ENCODE measurements at places on chromosomes 2 and 18.

- no peak for DNase-seq
These were observed 6.0 kb downstream of the TTC31 start for GRCh38 chr2:74488643-74489481.

DNA sequence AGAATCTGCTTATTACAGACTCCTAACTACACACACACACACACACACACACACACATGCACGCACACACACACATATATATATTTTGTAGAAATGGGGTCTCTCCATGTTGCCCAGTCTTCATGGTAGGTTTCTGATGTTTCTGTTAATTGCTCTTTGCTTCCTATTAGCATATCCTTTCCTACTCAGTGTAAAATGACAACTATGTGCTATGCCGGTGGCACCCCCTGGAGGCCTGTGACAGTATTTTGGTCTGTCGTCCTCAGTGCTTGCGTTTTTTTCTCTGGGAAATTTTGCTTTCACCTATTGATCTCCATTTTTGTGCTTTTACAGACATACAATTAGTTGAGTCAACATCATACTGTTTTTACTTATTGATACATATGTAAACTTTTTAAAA, 322.1 kb downstream of the LRRTM1 start:
- DNase-seq = no peak

DNA sequence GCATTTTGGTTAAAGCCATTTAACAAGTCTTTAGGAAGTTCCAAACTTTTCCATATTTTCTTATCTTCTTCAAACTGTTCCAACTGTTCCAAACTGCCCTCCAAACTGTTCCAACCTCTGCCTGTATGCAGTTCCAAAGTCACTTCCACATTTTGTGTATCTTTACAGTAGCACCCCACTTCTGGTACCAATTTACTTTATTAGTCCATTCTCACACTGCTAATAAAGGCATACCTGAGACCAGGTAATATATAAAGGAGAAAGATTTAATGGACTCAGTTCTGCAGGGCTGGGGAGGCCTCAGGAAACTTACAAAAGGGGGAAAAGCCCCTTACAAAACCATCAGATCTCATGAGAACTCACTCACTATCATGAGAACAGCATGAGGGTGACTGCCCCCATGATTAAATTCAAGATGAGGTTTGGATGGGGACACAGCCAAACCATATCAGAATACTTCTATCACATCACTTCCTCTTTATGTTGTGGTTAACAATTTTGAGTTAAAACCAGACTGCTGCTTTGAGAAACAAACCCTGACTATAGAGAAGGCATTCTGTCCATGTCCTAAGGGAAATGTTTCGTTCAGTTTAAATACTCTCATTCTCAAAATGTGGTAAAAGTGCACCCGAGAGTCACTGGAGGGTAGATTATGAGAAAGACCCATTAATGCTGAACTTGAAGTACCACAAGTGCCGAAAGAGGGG, 11.0 kb downstream of the IL18R1 start:
- peak; percentile 8 for DNase-seq

GRCh38 chr2:186319105-186319504, 167.0 kb upstream of the ZC3H15 start:
- no peak for DNase-seq

DNA sequence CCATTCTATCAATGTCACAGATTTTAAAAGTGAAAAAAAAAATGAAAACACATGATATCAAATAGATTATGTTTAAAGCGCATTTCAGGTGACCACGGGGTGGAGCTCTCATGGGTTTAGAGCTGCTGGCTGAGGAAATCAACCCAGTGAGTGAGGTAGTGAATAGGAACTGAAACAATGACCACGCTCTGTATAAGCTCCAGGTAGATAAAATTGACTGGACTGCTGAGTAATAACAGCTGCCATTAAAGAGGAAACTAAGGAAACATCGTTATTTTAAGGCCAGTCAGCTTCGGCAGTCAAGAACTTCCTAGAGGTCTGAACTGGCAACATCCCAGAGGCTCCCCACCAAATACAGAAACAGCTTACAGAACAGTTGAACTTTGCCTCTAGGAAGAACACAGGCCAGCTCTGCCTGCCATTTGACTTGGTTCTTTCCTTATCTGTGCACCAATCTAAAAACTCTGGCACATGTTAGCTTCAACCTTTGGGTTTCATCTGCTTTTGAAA, 185.9 kb downstream of the PDE1A start:
- peak; percentile 49 for DNase-seq

- DNase-seq = no peak
These were observed 672.1 kb upstream of the FANCL start for GRCh38 chr2:58913082-58913726.

DNA sequence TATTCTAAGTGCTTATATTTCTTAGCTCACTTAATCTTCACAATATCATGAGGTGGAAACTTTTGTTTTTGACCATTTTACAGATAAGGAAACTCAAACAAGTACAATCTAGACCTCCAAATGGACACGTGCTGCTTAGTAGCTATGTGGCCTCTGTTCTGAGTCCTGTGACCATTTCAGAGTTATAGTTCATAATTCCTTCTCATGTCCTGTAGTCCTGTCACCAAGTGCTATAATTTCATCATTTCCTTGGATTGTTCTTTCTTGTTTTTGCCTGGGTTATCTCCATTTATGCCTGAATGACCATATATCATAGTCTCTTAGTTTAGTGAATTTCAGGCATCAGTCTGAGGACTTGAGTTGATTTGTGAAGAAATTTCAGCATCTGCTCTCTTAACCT, 91.7 kb downstream of the NUP35 start:
- DNase-seq = no peak

DNA sequence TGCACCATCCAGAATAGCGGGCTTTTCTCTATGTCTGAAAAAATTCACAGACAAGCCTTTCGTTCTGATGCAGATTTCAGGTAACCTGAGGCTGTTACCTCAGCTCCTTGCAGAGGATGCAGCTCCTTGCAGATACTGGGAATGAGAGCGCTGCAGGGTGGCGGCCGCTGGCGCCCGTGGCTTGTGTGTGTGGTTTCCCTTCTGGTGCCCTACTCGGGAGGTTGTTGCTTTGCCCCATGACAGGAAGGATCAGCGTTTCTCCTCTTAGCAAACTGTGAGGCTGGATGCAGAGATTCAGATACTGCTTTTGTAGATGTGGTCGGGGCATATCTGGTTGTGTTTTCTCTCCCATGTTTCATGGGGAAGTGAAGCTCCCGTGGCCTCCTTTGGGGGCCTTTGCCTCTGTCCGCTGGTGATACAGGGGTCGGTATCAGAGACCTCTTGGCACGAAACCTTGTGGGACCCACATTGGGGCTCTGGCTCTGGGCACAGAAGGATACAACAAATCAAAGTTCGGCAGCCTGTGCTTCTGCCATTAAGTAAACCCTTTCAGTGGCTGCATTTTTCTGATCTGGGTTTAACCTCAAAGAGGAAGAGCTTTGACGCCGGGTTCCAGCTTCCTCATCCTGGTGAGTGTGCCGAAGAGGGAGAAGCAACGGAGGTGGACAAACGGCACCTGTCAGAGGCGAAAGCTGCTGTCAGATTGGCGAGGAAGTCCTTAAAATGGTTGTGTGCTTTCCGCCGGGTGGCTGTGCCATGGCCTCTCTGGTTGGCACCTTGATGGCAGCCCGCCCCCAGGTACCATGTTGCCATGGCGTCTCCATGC, 127.8 kb downstream of the MBP start:
- DNase-seq = peak; percentile 85

GRCh38 chr2:44708661-44709000, 232.9 kb upstream of the SIX3 start:
- DNase-seq = no peak

DNA sequence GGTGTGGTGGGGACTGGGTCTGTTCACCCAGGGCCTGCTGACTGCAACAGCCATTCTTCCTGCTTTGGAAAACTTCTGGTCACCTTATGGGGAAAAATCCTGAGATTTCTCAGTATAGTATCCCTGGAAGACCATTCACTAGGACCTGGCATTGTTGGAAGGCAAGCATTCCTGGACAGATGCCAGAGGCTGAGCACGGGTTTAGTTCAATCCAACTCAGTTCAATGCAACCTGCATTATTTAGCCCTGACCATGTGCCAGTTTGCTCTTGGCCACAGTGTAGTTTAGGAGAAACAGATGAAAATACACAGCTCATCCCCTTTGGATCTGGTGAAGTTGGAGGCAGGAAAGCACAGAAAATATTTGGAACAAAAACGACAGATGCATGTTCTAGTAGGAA, 95.9 kb downstream of the LPIN1 start:
- no peak for DNase-seq

DNA sequence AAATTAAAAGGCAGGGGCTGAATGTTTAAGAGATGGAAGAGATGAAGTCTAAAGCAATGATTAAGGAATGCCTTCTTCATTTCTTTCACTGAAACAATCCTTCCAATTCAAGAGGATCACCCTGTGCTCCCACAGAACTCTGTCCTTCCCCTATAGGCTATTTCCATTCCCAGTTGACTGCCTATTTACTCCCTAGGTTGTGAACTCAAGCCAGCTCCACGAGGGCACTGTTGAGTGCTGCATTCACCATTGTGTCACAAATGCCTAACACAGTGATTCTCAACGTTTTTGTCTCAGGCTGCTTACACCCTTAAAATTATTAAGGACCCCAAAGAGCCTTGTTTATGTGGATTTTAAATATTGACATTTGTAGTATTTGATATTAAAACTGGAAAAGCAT, 112.4 kb downstream of the AOX1 start:
- no peak for DNase-seq

- no peak for DNase-seq
These were observed 69.7 kb upstream of the NCK2 start for GRCh38 chr2:105674859-105675541.

- peak; percentile 67 for DNase-seq
These were observed 50.2 kb downstream of the TEX44 start for GRCh38 chr2:231642631-231643494.

DNA sequence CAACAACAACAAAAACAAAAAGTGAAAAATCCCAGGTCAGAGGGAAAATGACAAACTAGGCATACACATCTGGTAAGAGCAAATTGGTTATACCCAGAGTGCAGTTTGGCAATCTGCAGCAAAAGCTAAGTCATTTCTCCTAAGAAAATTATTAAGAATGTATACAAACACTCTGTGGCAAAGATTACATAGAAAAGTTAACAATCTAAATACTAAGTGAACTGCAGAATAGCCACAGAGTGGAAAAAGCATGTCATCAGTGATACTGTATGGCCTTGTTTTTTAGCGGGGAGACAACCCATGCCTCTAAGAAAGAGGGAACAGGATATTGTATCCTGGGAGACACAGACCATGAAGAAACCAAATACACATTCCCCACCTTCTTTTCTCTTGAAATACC, 136.0 kb upstream of the ITGB6 start:
- no peak for DNase-seq

- peak; percentile 65 for DNase-seq
These were observed 7.8 kb upstream of the ARHGAP25 start for GRCh38 chr2:68726608-68727367.

GRCh38 chr2:46306330-46306751, 9.1 kb downstream of the EPAS1 start:
- peak; percentile 67 for DNase-seq

- no peak for DNase-seq
These were observed 52.1 kb downstream of the LRRTM1 start for GRCh38 chr2:80252294-80252986.

DNA sequence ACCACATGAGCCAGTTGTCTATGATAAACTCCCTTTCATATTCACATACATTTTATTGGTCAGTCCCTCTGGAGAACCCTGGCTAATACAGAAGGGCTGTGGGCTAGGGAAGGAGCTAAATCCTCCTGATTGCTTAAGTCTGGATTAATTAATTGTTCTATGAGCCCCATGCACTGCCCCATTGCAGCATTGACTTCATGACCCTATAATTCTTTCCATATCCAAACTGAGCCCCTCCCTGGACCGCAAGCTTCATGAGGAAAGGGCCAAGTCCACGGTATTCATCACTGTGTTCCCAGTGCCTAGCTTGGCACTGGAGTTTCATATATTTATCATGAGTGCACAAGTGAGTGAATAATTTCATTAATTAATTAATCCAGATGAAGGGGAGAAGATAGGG, 124.0 kb downstream of the MBD2 start:
- no peak for DNase-seq

GRCh38 chr2:233476063-233476410, 90.5 kb downstream of the USP40 start:
- no peak for DNase-seq

- no peak for DNase-seq
These were observed 179.0 kb downstream of the BARD1 start for GRCh38 chr2:214630402-214631045.

GRCh38 chr2:107685421-107685986, 141.2 kb upstream of the RGPD4 start:
- no peak for DNase-seq

DNA sequence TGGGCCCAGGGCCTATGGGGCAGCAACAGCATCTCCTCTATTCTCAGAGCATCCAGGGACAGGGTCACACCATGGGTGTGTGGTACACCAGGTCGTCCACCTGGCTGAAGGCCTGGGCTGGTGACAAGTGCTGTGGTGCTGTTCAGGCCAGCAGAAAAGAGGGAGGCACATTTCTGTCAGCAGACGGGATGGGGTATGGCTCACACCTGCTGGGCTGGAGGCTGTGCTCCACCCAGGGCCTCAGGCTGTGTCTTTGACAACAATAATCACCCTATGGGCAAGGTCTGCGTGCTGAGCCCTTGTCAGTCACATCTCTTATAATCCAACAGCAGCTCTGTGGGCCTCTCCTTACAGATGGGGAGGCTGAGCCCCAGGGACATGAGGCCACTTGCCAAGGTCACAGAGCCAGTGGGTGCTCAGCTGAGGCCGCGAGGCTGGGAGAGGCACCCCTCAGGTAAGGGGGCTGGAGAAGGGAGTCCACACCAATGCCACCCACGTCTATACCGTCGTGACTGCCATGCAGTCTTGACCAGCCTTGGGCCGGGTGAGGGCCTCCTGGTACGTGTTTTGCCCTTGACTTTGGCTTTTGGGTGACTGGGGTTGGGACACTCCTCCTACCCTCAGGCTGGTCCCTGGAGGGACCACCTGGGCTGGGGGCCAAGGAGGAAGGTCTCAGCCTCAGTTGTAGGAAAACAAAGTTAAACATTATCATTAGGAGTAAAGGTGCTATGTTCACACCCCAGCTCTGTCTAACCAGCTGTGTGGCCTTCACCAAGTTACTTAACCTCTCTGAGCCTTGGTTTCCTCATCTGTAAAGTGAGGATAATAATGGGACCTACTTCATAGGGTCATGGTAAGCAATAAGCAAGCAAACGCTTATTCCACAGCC, 5.6 kb upstream of the HS6ST1 start:
- no peak for DNase-seq

DNA sequence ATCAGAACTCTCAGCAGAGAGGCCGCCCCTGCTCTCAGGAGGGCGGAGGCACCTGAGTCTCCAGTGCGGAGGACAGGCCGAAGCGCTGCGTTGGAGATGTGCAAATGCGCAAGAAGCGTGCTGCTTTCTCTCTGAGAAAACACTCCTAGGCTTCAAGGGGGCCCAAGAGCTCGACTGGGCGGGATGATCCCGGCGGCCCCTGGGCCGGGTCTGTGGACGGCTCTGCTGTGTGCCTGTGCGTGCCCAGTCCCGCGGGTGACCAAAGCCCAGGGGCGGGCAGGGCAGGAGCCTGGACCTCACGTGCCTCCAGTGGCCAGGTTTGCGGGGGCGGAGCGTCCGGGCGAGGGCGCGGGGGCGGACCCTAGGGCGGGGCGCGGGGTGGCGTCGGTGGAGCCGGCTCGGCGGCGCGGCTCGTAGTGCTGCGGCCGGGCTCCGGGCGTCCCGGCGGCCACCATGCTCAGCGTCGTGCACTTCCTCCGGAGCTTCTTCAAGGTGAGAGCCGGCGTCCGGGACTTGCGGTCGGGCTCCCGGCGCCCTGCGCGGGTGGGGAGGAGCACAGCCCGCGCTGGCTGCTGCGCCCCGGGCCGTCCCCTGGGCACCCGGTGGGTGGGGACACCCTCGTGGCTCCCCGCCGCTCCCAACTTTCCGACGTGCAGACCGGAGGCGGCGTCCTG, at the start of gene ARHGEF4:
Gene ARHGEF4 (plus strand): TSS at position 414 of the 674 bp plus-strand sequence. CDS start 40 bp downstream, at position 454.
- DNase-seq = peak; percentile 23
